ENCODE measurements at places on chromosomes 5 and 9. TPM values are rescaled to one million over a fixed set of nuclear protein-coding genes. Genes with fewer than 3 reads are reported as not detected.

Gene CATSPER3
- under 0.01 TPM for total RNA-seq

Gene SLC45A2
- 0.11 TPM for total RNA-seq

Gene MEIKIN
- not detected for total RNA-seq

Gene FANCG
- 11.9 TPM for total RNA-seq

Gene CDH9
- total RNA-seq: not detected

Gene SLC26A2
- 21.1 TPM for total RNA-seq

Gene FGF10
- total RNA-seq: not detected

Gene INSL6
- not detected for total RNA-seq

Gene TEK
- 275 TPM for total RNA-seq

Gene MRPL41
- total RNA-seq: 45.6 TPM

Gene GABRA1
- total RNA-seq: not detected

Gene ZNF454
- 0.11 TPM for total RNA-seq

Gene PCDHGB2
- 2.7 TPM for total RNA-seq

Gene MAP1B
- 46.2 TPM for total RNA-seq

Gene IL3
- not detected for total RNA-seq

Gene PCDHB8
- 0.43 TPM for total RNA-seq

Gene SMIM33
- not detected for total RNA-seq

Gene GFRA3
- not detected for total RNA-seq

Gene AGXT2
- total RNA-seq: not detected

Gene ALDH7A1
- total RNA-seq: 23.3 TPM

Gene CENPK
- total RNA-seq: 4.9 TPM

Gene RGMB
- total RNA-seq: 8.2 TPM

Gene PCDHB11
- 0.43 TPM for total RNA-seq

Gene LCN2
- total RNA-seq: not detected

Gene SHOC1
- total RNA-seq: not detected

Gene CDO1
- total RNA-seq: 0.43 TPM

Gene PCDHGB6
- 3.7 TPM for total RNA-seq

Gene PGM5
- 87.0 TPM for total RNA-seq

Gene RMI1
- 6.7 TPM for total RNA-seq

Gene IL13
- total RNA-seq: not detected

Gene GLDC
- total RNA-seq: 4.3 TPM

Gene ADGRV1
- total RNA-seq: 0.11 TPM

Gene NUTM2F
- not detected for total RNA-seq

Gene PROB1
- total RNA-seq: 3.7 TPM

Gene STKLD1
- total RNA-seq: 0.98 TPM

Gene ASPN
- total RNA-seq: not detected

Gene TMC1
- total RNA-seq: 0.22 TPM

Gene CD274
- total RNA-seq: 3.7 TPM

Gene ZNF366
- total RNA-seq: 0.17 TPM

Gene LMX1B
- total RNA-seq: not detected

Gene TMEM252
- not detected for total RNA-seq

Gene HMGCR
- total RNA-seq: 55.3 TPM

Gene EQTN
- total RNA-seq: 0.09 TPM

Gene KCNMB1
- total RNA-seq: not detected

Gene ADAMTS2
- 0.26 TPM for total RNA-seq

Gene CSF2
- total RNA-seq: not detected

Gene PCDHGB4
- total RNA-seq: 11.3 TPM

Gene FCN2
- not detected for total RNA-seq

Gene MAT2B
- total RNA-seq: 124 TPM

Gene PDZD2
- total RNA-seq: 0.33 TPM

Gene ASTN2
- 1.2 TPM for total RNA-seq

Gene SLC4A9
- total RNA-seq: not detected

Gene SOX30
- total RNA-seq: not detected

Gene AFAP1L1
- 226 TPM for total RNA-seq

Gene CDX1
- total RNA-seq: under 0.01 TPM

Measured in dermis lymphatic vessel endothelial cell (primary cell).